ENCODE measurements at places on chromosomes 2 and 18. TPM values are rescaled to one million over a fixed set of nuclear protein-coding genes. Genes with fewer than 3 reads are reported as not detected.

- peak within 1 kb of the TSS; percentile 80 for H3K27ac ChIP-seq
- peak; percentile 72 for DNase-seq
- H3K4me1 ChIP-seq = peaks cover 21% of the 10 kb centered on the region
- peaks cover 3% of the 10 kb centered on the region for H3K27me3 ChIP-seq
These were observed at the start of gene HAAO for GRCh38 chr2:42792583-42793333. Gene HAAO, minus strand, starts transcription at chr2:42792583. Its CDS starts 47 bp downstream, at chr2:42792536.

- no peak overlapping the region for H3K27ac ChIP-seq
- no peak overlapping the region for H3K4me3 ChIP-seq
- no peaks in the 10 kb centered on the region for H3K36me3 ChIP-seq
- no peaks in the 10 kb centered on the region for H3K27me3 ChIP-seq
These were observed 146.0 kb downstream of the AGAP1 start for GRCh38 chr2:235639885-235640284.

- H3K27ac ChIP-seq = no peak overlapping the region
- H3K27me3 ChIP-seq = peaks cover 3% of the 10 kb centered on the region
- H3K36me3 ChIP-seq = peaks cover 6% of the 10 kb centered on the region
- no peak for DNase-seq
These were observed 170.0 kb downstream of the EPHA4 start for GRCh38 chr2:221402072-221402471.

- no peaks in the 10 kb centered on the region for H3K27me3 ChIP-seq
- H3K27ac ChIP-seq = no peak overlapping the region
- no peak for DNase-seq
- peaks cover 2% of the 10 kb centered on the region for H3K36me3 ChIP-seq
- H3K4me1 ChIP-seq = no peaks in the 10 kb centered on the region
- H3K4me3 ChIP-seq = no peak overlapping the region
These were observed 19.7 kb upstream of the AFF3 start for GRCh38 chr2:100161945-100162620.

DNA sequence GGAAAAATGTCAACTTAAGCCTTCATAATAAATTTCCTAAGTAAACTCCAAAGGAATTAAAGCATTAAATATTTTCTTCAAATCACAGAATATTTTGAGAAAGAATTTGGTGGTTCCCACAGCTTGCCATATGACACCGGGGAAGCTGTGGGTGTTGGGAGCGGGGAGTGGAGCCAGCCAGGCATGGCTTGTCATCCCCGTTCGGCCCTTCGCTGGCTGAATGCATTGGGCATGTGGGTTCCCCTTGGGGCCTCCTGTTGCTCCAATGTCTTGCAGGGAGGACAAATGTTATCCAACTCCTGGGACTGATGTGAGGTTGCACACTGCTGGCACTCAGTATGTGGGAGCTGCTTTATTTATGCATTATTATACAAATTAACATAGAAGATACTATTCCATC is 18.6 kb downstream of the NGEF start:
- H3K4me1 ChIP-seq = no peaks in the 10 kb centered on the region
- no peak for DNase-seq
- H3K27me3 ChIP-seq = no peaks in the 10 kb centered on the region
- H3K27ac ChIP-seq = no peak overlapping the region

- H3K27ac ChIP-seq = no peak overlapping the region
- H3K4me1 ChIP-seq = peaks cover 3% of the 10 kb centered on the region
- DNase-seq = no peak
These were observed 39.4 kb downstream of the BMP10 start for GRCh38 chr2:68831686-68832232.

GRCh38 chr2:44314362-44314761 is 39.1 kb downstream of the SLC3A1 start:
- H3K27me3 ChIP-seq = no peaks in the 10 kb centered on the region
- H3K27ac ChIP-seq = peak overlapping the region; percentile 50
- H3K4me1 ChIP-seq = peaks cover 3% of the 10 kb centered on the region
- H3K4me3 ChIP-seq = no peak overlapping the region
- DNase-seq = no peak
- H3K36me3 ChIP-seq = peaks cover 41% of the 10 kb centered on the region

- no peak overlapping the region for H3K27ac ChIP-seq
- DNase-seq = no peak
- peaks cover 10% of the 10 kb centered on the region for H3K4me1 ChIP-seq
- H3K27me3 ChIP-seq = no peaks in the 10 kb centered on the region
These were observed 32.5 kb upstream of the PUM2 start for GRCh38 chr2:20382965-20383810.

DNA sequence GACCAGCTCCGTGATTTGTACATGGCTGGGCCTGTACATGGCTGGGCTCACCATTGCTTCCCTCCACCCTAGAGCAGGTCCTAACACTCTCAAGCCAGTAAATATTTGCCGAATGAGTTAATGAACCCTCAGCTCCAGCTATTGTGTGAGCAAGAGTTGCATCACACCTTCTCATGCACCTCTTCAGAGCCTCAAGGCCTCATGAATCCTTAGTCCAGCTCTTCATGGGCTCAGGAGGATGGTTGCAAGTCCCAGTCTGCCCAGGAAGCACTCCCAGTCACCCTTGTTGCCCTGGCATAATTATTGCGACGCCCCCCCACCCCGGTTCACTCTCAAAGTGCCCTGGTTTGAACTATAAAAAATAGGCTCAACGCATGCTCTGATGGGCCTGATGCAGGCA is 30.1 kb upstream of the GNAL start:
- no peaks in the 10 kb centered on the region for H3K36me3 ChIP-seq
- no peaks in the 10 kb centered on the region for H3K4me1 ChIP-seq
- DNase-seq = no peak
- H3K27me3 ChIP-seq = peaks cover 36% of the 10 kb centered on the region
- H3K4me3 ChIP-seq = no peak overlapping the region
- H3K27ac ChIP-seq = no peak overlapping the region

- no peak for DNase-seq
- peaks cover 22% of the 10 kb centered on the region for H3K4me1 ChIP-seq
- H3K27me3 ChIP-seq = no peaks in the 10 kb centered on the region
These were observed 4.7 kb upstream of the ORC2 start for GRCh38 chr2:200968162-200968561.

DNA sequence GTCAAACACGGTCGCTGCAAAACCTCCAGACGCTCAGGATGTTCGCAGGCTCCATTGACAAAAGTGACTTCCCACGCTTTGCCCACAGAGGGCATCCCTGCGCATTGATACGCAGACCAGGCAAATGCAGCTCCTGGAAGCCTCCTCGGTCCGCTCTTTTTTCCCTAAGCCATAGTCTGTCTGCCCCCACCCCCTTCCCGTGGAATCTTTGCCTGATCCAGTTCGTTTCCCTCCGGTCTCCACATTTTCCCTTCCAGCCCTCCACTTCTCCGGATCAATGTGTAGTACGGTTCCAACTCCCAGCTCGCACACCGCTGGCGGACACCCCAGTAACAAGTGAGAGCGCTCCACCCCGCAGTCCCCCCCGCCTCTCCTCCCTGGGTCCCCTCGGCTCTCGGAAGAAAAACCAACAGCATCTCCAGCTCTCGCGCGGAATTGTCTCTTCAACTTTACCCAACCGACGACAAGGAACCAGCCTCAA is at the start of gene DCC:
TSS of gene DCC (plus strand) at position 307 of the 481 bp plus-strand sequence. CDS start 591 bp downstream, outside the sequence.
- no peak within 1 kb of the TSS for H3K4me3 ChIP-seq
- DNase-seq = peak; percentile 47
- H3K27me3 ChIP-seq = peaks cover 58% of the 10 kb centered on the region
- H3K36me3 ChIP-seq = no peaks in the 10 kb centered on the region
- H3K27ac ChIP-seq = peak within 1 kb of the TSS; percentile 19

Gene PID1
- total RNA-seq = 0.27 TPM

DNA sequence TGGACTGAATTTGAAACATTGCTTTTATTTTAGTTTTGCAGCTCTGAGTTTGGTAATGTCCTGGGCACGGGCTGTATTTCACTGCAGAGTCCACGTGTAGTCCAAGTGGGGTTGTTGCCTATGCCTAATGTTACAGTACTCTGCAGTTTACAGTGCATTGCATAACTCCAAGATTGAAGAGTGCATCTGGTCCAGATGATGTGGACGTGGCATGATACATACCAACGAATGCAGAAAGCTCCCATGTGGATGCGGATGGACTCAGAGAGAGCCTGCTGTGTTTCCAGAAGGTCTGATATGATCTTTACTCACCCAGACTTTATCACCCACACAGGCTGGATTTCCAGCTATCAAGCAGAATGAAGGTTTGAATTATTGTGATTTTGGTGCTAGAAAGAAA is 44.4 kb upstream of the CCDC68 start:
- no peak for DNase-seq
- H3K27ac ChIP-seq = no peak overlapping the region
- H3K27me3 ChIP-seq = no peaks in the 10 kb centered on the region
- H3K4me3 ChIP-seq = no peak overlapping the region
- H3K4me1 ChIP-seq = peaks cover 18% of the 10 kb centered on the region

- H3K36me3 ChIP-seq = no peaks in the 10 kb centered on the region
- no peaks in the 10 kb centered on the region for H3K27me3 ChIP-seq
- peaks cover 1% of the 10 kb centered on the region for H3K4me1 ChIP-seq
- no peak for DNase-seq
These were observed 119.7 kb upstream of the ETAA1 start for GRCh38 chr2:67277450-67277849.

- H3K4me3 ChIP-seq = no peak overlapping the region
- peaks cover 13% of the 10 kb centered on the region for H3K36me3 ChIP-seq
- H3K4me1 ChIP-seq = peaks cover 7% of the 10 kb centered on the region
- no peak overlapping the region for H3K27ac ChIP-seq
These were observed 267.7 kb downstream of the NBAS start for GRCh38 chr2:15293262-15293937.

DNA sequence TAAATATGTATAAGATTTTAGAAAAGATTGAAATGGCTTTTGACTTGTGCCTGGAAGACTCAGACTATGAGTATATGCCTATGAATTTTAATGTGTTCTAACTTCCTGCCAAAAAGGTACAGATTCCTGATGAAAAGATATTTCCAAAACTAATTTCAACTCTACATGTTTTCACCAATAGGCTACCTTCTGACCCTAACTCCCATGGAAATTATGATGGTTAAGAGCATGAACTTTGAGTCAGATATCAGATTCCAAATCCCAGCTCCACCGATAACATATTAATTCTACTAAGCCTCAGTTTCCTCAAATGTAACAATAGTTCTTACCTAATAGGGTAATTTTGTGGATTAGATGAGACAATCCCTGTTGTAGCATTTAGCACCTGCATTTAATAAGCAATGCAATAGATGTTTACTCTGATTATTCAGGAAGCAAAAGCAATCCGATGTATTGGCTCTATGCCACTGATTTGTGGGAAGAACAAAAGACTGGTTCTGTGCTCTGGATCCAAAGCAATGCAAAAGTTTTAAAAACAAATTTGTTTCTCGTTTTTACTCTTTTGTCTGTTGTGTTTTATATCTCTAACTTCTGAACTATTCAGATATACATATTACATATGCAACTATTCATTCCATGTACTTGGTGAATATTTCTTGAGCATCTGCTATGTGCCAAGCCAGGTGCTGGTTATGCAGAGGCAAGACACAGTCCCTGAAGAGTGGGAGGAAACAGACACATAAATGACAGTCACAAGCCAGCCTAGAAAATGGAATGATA is 115.4 kb downstream of the GATA6 start:
- H3K27me3 ChIP-seq = peaks cover 4% of the 10 kb centered on the region
- H3K36me3 ChIP-seq = no peaks in the 10 kb centered on the region
- H3K4me3 ChIP-seq = no peak overlapping the region
- peaks cover 13% of the 10 kb centered on the region for H3K4me1 ChIP-seq
- H3K27ac ChIP-seq = no peak overlapping the region
- no peak for DNase-seq

Gene RGPD4
- total RNA-seq = not detected

Gene COL4A4
- 0.44 TPM for total RNA-seq
